D341Med (cell line): ENCODE measurements at places on chromosomes 2 and 18.

GRCh38 chr18:55227771-55228170 lies 268.5 kb upstream of the CCDC68 start:
- no peak for DNase-seq

- DNase-seq = peak; percentile 54
These were observed 177.7 kb downstream of the TMEM247 start for GRCh38 chr2:46657042-46657504.

DNA sequence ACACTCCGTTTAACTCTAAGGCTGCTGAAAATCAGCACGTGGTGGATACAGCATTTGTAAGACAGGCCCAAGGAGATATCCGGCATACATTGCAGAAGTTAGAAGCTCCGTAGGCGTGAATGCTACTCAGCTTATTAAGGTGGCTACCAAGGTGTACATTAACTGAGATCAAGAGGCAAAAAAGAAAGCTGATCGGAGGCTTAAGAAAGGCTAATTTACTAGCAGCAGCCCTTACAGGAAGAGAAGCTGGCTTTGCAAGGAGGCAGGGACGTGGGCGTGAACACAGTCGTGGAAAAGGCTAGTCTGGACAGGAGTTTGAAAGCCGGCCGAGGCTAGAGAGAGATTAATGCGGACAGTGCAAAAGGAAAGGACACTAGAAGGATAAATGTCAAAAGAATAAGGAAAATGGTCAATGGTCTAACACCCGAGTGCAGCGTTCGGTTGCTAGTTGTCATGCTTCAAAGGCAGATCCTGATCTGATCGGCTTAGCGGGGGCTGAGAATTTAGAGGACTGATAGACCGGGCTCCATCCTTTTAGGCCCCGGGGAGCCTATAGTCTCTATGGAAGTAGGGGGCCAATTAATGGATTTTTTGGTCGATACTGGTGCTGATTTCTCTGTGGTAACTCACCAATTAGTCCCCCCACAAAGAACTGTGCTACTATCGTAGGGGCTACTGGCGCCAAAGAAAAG lies 45.6 kb upstream of the SELENOI start:
- DNase-seq = no peak

DNA sequence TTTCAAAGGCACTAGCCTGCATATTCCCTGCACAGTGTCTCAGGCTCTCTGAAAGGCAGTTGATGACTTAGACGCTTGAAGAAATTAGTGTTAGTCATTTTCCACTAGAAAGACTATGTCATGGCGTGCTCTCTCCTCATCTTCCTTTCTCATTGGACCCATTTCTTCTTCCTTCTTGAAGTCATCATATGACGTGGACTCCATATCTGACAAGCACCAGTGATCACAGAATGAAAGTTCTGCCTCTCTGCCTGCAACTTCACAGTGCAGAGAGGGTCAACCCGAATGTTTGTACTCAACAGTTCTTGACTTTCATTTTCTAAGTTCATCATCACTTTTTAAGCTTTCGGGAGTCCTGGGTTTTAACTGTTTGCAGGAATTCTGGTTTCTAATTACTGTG lies 63.7 kb upstream of the CYRIA start:
- no peak for DNase-seq

- DNase-seq = peak; percentile 87
These were observed 17.2 kb downstream of the GPC1 start for GRCh38 chr2:240452462-240453256.
